ENCODE measurements at places on chromosomes 16 and 17.

DNA sequence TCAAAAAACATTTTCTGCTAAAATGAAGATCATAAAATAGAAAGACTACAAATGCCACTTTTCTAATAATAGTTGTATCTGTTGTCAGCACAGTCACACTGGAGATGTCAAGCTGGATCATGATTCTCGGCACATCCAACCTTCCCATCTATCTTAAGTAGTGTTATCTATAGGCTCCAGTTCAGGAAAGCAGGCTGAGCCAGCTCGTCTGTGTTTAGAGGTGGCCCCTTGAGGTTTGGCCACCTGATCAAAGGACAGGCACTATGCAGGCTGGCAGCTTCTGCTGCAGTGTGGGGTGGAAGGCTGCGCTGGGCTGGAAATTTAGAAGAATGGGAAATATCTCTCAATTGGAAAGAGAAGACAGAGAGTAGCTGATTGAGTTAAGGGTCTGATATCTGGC lies 32.4 kb downstream of the SMYD4 start:
- DNase-seq, result no peak

- no peak for DNase-seq
Observed at GRCh38 chr17:79997011-79997660, 38.5 kb downstream of the TBC1D16 start.

DNA sequence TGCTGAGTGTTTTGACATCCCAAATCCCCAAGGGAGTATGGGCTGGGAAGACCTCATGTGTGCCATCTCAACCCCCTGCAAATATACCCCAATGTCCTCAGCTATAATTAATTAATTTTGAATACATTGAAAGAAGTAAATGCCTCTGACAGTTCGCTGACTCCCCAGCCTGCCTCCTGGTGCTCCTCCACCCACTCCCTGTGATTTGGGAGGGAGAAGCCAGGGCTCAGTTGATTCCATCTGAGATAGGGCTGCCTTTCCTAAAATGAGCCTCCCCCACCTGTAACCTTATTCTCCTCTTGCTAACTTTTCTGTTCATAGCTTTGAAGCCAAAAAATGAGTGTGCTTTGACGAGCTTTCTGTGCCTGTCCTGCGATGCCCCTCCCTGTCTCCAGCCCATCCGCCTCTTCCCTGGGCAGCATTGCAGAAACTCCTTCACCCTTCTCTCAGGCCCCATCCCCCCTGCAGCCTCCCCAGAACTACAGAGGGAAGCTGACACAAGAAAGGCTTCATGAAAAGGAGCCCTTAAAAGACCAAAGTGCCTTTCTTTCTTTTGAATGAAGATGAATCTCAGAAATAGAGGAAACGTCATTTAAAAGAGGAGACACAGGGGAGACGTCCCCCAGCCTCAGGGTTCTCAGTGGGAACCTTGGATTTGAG lies 70.3 kb downstream of the HLF start:
- no peak for DNase-seq

DNA sequence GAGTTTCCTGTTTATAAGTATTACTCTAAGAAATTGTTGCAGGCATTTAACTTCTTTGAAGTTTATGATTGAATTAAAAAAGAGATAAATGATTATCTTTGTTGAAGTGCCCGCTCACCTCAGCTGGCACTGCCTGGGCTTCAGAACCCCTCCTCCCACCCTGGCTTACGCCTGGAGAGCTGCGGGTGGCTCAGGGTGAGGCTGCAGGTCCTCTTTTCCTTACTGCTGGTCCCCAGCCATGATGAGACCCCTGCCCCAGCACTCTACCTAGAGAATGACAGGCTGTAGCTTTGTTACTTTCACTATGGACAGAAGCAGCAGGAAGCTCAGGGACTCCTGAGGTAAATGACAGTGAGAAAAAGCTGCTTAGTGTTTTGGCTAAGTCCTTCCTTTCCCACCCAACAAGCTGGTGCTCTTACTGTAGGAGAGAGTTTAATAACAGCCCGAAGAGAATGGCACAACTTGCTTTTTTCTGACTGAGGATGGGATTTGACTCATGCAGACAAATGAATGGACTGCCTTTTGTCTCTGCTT lies 62.1 kb downstream of the EPN2 start:
- DNase-seq, result no peak

DNA sequence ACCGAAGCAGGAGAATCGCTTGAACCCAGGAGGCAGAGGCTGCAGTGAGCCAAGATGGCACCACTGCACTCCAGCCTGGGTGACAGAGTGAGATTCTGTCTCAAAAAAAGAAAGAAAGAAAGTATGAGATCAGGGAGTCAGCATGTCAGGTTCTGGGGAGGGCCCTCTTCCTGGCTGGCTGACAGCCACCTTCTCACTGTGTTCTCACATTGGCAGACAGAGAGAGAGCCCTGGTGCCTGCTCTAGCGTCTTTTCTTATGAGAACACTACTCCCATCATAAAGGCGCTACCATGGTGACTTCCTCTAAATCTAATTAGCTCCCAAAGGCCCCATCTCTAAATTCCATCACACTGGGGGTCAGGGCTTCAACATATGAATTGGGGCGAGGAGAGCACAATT lies 27.6 kb upstream of the RBBP6 start:
- no peak for DNase-seq

- DNase-seq, result no peak
Observed at GRCh38 chr16:60091529-60091928, 1357.4 kb upstream of the GOT2 start.

DNA sequence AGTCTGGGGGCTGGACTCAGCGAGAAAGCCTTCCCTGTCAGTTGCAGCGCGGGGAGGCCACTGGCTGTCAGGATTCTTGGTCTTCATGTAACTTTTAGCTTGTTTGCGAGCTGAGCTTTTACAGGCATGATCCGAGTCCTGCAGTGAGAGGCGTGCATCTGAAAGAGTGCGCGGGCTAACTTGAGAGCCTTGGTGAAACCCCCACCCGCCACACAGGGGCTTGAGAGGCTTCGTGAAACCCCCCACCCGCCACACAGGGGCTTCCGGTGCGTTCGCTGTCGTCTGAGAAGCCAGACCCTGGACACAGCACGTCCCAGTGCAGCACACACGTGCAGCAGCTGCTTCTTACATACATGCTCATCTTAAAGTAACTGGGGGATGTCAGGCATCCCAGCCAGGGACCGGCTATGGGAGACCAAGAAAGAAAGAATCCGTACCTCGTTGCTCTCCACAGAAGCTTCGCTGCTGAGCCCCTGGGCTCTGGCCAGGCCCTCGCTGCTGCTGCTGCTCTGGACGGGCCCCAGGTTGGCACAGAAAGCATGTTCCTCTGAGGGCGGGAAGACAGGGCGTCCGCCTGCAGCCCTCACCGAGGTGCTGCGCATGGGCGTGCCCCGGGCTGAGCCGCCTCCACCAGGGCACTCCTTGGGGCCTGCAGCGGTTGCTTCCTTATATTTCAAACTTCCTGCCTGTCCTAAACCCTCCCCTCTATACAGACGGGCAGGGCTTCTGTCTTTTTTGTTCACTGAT lies 7.8 kb downstream of the NUDT16L1 start:
- DNase-seq, result no peak

DNA sequence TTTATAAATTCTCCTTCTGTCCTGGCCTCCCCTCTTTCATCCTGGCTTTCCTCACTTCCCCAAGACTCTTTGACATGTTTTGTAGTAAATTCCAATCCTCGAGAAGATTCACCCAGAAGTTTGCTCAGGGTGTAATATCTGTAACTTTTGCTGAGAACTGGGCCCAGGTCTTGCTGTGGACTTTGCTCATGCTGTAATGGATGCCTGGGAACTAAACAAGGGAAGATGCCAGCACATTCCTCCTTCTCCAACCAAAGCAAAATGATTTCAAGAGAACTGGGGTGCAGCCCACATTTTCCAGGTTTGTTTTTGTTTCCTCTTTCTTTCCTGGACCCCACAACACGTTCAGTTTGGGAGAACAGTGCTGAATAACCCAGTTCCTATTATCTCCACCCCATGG lies 6.6 kb upstream of the SALL1 start:
- DNase-seq, result no peak

DNA sequence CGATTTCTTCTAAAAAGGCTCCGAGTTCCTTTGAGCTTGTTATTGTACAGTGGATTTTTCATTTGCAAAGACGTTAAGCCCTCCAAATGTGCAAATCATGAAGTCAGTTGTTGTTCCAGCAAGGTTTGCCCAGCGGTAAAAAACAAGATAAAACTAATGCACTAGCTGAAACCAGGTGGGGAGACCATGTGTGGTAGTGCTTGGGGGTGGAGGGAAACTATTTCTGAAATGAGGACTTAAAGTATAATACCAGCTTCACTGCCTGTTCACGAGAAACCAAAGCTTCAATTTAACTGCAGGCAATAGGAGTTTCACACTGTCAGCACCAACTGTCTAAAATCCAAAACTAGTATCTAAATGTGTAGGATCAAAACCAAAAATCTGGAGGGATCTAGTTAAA lies 22.3 kb downstream of the SMARCE1 start:
- no peak for DNase-seq

DNA sequence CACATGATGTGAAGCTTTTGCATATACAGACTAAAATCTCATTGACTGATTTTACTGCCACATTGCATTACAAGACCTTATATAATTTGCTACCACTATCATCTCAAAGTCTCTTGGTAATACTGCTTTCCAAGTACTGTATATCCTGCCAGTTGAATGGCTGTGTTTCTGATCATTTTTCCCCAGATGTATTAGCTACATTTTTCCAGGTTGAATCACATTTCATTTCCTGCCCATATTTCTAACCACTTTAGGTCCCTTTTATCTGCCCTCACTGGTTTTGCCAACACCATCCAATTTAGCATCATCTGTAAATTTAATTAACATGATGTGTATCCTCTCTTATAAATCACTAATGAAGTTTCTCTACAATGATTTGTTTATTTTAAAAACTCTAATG lies 365.7 kb upstream of the PMFBP1 start:
- DNase-seq, result peak; percentile 67

- DNase-seq, result no peak
Observed at GRCh38 chr16:85658504-85659326, 30.0 kb downstream of the GINS2 start.

DNA sequence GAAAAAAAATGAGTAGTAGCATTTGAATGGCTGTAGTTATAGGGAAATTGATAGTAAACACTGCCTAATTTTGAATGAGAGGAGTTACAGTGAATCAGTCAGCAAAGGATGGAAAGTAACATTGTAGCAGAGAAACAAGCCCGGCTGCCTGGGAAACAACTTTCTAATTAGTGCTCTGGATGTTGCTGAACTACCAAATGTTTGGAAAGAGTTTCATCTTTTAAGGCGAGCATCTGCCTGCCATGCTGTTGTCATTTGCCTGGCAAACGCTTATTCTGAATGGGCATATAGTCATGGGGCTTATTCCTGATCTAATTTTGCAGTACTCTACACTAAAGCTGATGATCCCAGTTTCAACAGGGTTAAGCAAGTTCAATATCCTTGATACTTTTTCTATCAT lies 138.6 kb downstream of the CDH11 start:
- no peak for DNase-seq

- no peak for DNase-seq
Observed at GRCh38 chr17:27200476-27200875, 93.4 kb upstream of the WSB1 start.

- no peak for DNase-seq
Observed at GRCh38 chr16:57630407-57630797, 2.0 kb downstream of the ADGRG1 start.

DNA sequence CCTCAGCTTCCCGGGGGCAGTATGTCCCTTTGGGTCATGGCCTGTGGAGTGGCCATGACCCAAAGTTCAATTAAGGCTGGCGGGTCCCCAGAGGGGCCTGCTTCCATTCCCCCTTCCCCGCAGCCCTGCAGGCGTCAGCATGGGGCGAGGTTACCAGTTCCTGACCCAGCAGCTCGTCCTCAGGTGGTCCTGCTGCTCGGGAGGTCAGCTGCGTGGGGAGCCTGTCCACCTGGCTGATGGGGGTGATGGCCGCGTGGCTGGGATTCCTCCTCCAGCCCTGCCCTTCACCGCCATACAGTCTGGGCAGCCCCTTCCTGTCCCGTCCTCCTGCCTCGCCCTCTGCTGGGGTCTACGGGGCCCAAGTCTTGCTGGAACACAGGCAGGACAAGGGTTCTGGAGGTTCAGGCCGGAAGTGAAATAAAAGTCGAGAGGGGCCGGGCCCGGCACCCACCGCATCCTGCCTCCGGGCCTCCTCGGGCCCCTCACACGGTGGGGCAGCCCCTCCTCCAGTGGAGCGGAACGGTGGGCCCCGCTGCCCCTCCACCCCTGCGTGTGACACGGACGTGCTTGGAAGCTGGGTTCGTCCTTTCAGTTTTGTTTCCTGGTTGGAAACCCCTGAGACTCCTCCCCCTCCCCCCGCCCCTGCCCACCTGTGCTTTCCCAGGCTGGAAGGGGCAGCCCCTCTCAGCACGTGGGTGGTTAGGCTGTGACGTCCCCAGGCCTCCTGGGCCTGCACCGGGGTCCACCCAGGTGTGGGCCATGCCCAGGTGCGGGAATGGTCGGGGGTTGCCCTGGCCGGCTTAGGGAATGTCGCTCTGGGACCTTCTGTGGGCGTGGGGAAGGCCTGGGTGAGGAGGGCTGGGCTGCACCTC lies 6.8 kb downstream of the UBALD2 start:
- DNase-seq, result no peak

DNA sequence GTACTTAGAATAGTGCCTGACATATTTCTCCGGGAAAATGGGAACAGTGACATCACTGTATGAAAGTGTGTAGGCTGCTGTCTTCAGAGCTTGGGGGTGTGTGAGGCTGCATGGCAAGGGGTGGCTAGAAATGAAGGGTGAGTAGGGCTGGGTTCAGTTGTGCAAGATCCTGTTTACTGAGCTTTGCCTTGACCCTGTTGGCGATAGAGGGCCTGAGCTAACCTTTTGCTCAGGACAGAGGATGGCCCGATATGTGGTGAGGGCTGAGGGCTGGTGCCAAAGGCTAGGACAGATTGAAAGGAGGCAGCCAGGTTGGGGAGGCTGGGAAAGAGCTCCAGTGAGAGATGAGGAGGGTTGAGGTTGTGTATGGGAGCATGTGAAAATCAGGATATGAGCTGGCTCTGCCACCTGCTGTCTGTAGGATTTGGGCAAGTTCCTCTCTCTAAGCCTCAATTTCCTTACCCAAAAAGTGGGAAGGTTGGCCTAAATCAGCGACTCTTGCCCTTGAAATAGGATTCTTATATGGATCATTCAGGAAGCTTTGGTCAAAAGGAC lies 6.0 kb upstream of the CCL1 start:
- DNase-seq, result no peak

Data from fibroblast of skin of right quadriceps (primary cell).